Central memory CD4-positive, alpha-beta T cell (primary cell): ENCODE measurements at places on chromosomes 2 and 18.

GRCh38 chr2:2014251-2014771 lies 270.0 kb upstream of the PXDN start:
- no peak for DNase-seq

GRCh38 chr18:79622004-79622403 lies 57.6 kb upstream of the CTDP1 start:
- no peak for DNase-seq

DNA sequence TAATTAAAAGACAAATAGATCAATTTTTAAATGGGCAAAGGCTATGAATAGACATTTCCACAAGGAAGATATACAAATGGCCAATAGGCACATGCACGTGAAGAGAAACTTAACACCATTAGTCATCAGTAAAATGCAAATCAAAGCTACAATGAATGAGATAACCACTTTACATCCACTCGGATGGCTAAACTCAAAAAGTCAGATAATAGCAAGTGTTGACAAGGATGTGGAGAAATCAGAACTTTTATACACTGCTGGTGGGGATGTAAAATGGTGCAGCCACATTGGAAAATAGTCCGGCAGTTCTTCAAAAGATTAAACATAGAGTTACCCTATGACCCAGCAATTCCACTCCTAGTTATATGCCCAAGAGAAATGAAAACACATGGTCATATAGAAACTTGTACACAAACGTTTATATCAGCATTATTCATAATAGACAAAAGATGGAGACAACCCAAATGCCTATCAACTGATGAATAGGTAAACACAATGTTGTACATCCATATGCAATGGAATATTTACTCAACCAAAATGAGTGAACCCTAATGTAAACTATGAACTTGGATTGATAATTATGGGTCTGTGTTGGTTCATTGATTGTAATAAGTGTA lies 51.1 kb downstream of the SMAD7 start:
- no peak for DNase-seq

DNA sequence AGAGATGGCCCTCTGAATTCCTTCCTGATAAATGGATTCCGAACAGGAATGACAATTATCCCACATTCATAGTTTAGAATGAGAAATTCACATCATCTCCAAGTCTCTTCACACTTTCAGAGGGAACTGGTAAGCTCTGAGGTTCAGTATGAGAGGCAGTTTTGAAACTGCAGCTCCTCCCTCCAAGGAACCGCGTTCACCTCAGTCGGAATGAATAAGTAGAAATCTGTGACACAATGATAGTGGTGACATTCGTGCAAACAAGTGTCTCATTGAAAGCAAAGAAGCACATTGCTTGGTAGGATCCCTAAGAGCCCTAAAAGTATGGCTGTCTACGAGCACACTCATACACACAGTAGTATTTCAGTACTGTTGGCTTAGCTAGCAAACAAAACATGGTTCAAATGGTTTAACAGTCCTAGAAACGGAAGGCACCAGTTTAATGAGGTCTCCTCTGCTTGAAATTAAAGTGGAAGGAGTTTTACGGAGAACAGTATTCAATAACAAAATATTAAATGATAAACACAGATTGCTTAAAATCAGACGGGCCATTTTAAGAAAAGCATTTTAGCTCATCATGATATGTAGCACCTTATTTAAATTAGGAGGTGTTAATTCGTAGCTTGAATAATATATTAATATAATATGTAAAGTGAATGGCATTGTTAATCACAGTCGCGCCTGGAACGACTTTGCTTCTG lies 225.0 kb downstream of the ARHGAP15 start:
- DNase-seq: no peak

DNA sequence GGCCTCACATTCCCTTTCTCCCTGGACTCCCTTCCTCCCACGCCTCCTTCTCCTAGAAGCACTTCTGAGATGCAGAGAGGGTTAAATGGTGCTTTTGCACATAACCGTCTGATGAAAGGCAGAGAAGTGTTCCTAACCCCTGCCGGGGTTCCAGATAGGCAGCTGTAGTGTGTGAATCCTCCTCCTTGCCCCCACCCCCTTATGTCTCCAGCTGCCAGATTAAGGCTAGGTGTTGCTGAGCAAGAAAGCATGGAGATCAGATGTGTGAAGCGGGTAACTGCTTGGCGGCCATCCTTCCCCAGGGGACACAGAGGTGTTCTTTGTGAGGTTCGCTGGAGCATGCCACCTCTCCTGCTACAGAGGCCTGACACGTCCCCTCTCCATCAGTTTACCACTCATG lies 88.3 kb downstream of the NRP2 start:
- DNase-seq: no peak

DNA sequence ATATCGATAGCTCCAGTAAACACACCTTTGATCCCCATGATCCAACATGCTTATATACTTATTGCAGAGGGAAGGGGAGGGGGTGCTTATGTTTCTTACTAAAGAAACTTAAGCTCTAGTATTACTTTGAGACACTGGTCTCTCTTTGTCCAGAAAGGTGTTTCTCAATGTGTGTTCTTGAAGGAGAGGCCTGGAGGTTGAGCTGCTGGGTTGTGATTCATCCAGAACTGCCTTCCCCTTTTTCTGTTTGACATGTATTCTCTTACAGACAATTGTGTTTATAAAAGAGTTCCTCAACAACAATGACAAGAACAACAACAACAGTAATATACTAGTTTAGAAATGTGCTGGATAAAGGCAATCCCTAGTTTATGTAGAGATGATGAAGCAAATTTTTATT lies 516.0 kb upstream of the FAM98A start:
- no peak for DNase-seq

GRCh38 chr18:40250236-40250635 lies 1704.8 kb upstream of the PIK3C3 start:
- no peak for DNase-seq

- no peak for DNase-seq
These were observed 50.2 kb upstream of the LRP1B start for GRCh38 chr2:142180820-142181533.

- DNase-seq: no peak
These were observed 17.3 kb upstream of the IMPA2 start for GRCh38 chr18:11963991-11964484.

- no peak for DNase-seq
These were observed 9.8 kb downstream of the RIOK3 start for GRCh38 chr18:23462876-23463275.

DNA sequence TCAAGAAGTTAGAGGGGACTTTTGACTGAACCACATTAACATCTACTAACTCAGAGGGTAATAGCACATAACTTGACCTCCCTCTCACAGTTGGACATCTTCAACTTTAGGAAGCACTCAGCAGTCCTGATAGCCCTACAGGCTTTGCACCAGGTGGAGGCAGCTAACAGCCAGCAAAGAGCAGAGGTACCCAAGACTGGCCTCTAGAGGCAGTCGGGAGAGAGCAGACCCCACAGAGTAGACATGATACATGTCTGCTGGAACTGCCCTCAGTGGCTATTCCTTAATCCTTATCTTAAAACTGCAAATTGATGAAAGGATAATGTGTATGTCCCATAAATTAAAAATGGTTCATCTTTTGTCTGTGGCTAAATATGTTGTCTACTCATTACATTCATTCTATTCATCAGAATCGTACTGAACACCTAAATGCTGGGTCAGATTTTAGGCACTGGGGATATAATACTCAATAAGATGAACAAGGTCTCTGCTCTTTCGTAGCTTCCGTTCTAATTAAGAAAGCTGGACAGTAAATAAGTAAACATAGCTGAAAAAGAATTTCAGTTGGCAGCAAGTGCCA lies 49.8 kb downstream of the CAB39 start:
- no peak for DNase-seq

- DNase-seq: no peak
These were observed 113.0 kb upstream of the SLC1A4 start for GRCh38 chr2:64876137-64876647.

DNA sequence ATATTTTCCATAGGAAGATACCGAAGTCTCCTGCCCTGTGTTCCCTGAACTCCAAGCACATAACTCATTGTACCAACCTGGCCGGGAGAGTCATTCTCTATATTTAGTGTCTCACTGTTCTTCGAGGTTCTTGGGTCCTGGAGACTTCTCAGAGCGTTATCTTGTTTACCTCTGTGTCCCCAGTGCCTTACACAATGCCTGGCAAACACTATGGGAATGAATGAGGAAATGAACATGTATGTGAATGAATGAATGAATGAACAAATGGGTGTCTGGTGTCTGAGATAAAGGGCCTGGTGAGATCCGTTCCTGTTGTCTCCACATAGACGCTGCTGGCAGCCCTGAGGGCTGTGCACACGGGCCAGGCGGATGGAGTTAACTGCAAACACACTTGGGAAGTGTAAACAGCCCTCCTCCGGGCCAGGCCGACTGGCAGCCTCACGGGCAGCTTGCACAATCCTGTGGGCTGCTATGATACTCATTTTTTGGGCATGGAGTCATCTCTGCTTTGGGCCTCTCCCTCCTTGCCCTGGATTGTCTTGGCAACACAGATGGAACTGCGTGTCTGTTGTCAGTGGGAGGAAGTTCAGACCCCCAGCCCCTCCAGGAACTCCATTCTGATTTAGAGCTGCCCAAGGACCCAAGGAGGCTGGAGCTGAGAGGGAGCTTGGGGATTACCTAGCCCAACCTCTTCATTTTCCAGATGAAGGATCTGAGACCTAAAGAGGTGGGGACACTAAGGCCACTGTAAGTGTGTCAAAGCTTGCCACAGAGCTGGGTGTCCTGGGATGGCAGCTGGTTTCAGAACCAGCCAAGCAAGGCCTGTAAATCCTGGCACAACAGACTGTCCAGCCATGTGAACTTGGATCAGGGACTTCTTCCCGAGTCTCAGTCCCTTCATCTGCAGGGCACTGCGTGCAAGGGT lies 124.4 kb downstream of the INHBB start:
- no peak for DNase-seq

- DNase-seq: no peak
These were observed 276.6 kb downstream of the PHLPP1 start for GRCh38 chr18:62991959-62992358.

GRCh38 chr2:157468931-157469708 lies 25.2 kb upstream of the CYTIP start:
- DNase-seq: peak; percentile 74

DNA sequence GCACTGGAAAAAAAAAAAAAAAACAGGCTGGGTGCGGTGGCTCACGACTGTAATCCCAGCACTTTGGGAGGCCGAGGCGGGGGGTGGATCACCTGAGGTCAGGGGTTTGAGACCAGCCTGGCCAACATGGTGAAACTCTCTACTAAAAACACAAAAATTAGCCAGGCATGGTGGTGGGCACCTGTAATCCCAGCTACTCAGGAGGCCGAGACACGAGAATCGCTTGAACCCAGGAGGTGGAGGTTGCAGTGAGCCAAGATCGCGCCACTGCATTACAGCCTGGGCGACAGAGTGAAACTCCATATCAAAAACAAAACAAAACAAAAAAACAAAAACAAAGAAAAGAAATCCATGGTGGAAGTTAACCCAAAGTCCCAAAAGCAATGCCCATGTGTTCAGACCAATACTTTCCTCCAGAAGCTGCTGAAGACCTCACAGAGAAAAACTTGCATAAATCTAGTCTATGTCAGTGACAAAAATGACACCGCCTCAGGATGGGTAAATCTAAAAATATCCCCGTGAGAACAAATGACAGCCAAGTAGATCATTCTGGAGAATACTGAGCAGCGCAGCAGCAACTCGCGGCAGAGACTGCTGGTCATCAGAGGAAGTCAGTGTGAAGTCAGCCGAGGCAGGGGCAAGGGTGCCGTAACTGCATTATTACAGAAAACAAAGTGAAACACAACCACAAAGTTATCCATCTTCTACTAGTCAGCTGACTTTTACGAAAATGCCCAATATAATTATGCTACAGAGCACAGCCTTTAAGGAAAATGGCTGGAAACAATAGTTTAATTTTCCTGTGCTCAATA lies 41.0 kb downstream of the LPIN2 start:
- peak; percentile 67 for DNase-seq

GRCh38 chr2:158242280-158242679 lies 140.6 kb downstream of the UPP2 start:
- no peak for DNase-seq

DNA sequence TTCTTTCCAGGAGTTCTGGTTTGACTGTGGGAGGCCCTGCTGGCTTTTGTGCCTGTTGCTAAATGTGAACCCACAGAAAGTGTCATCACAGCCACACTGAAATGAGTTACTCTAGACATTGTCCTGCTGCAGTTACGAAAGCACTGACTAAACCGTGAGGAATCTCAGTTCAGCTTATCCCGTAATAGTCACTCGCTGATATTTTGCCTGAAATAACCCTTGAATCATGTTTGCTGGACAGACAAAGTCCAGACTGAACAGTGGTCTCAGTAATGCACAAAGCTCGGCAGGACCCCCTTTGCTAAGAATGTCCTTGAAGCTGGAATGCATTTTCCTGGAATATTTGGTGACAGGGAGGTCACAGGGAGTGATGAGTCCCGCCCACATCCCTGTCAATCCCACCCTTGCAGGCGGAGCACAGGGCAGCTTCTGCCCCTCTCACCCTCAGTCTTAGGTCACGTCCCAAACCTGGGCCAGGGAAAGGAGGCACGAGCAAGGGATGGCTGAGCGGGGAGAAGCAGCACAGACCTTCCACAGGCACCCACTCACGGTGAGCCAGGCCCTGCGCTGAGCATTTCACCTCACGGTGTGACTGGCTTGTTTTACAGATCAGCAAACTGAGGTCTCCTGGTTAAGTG lies 53.4 kb downstream of the ADI1 start:
- DNase-seq: no peak

GRCh38 chr2:88871336-88871735 lies 179.9 kb downstream of the RPIA start:
- no peak for DNase-seq

- DNase-seq: no peak
These were observed 37.5 kb downstream of the VPS54 start for GRCh38 chr2:63981702-63982103.

DNA sequence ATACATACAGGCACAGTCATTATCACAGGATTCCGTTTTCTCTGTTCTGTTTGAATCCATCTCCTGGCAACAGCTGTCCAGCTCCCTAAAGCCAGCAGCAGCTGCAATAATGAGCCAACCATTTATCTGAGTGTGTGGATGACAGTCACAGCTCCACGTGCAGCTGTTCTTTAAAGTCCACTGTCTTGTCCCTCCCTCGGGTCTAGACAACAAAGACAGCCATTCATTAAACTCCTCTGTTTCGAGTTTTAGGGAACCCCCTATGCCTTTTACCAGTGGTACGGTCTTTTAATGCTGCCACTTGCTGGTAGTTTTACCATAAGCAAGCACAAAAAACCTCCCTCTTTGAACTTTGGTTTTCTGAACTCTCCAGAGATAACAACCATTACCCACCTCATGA lies 16.0 kb upstream of the MSGN1 start:
- DNase-seq: no peak

DNA sequence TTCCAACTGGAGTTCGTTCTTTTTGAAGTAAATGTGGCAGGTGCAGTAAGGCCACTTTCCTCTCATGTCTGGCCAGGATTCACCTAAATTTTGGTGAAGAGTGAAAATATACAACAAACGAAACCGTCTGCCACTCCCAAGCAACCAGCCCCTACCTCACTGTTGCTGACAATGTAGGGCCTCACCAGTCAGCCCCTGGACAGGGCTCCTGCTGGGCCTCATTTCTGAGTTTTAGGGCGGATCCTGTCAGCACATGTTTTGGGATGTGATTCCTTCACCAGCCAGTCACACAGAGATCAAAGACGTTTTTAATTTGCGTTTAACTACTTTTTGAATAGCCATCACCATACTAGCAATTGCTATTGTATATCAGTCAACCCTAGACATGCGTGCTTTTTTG lies 185.0 kb downstream of the WDR7 start:
- no peak for DNase-seq
